ENCODE measurements at places on chromosomes 16 and 17.
A peak's percentile ranks its signal among the peaks of the same experiment; 100 is the strongest.

DNA sequence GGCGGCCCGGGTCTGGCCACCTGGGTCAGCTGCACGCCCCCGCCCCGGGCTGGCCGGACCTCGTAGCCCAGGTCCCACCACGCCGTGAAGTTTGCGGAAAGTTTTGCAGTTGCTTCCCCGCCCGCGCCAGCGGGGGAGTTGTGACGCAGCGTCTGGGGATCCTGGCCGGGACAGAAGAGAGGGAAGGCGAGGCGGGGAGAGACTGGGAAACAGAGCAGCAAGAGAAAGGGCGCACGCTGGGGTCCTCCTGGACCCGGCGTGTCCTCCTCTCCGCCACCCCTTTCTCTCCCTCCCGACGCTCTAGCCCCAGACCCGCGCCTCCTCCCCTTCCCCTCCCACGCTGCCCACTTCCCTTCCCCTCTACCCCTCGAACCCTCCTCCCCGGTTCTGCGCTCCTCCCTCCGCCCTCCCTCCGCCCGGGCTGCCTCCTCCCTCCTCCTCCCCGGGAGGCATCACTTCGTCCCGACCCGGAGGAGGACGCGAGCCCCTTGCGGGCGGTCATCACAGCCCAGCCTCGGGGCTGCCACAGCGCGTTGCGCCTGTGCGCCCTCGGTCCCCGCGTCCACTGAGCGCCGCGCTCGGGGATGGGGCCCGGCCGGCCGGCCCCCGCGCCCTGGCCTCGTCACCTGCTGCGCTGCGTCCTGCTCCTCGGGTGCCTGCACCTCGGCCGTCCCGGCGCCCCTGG, at the start of gene MRC2:
MRC2 (plus strand) TSS at position 452 of the 685 bp plus-strand sequence; CDS start at position 585, 133 bp downstream.
- DNase-seq, result peak; percentile 70

GRCh38 chr16:77744141-77744540, 21.8 kb downstream of the NUDT7 start:
- no peak for DNase-seq

DNA sequence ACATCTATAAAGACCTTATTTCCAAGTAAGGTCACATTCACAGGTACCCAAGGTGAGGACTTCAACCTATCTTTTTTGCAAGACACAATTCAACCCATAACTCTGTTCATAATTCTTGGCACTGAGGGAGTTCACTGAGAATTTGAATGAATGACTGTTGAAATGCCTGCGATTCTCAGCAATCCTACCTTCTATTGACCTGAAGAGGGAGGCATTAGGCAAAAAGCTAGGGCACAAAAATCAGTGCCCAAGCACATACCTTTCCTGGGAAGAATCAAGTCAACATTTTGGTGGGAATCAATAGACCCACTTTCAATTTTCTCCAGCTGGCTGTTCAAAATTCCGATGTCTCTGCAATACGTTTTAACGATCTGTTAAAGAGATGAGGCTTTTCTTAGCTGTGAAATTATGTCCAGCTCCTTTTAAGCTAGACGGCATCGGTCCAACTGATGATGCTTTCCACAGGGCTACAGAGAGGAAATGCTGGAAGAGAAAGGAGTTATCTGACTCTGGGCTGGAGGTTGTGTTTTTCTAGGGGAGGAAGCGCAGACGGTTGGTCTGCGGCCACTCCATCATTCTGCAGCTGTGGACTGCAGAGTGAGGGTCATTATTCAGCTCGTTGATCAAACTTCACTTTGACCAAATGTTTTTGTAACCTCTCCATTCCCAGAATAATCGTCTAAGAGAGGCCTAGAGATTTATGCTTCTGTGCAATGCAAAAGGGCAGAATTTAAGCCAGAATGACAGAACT, 25.2 kb downstream of the BCO1 start:
- DNase-seq, result no peak

- DNase-seq, result no peak
These were observed 55.4 kb upstream of the DOC2B start for GRCh38 chr17:236641-237405.

GRCh38 chr17:61503961-61504360, 51.7 kb downstream of the TBX4 start:
- DNase-seq, result no peak

- DNase-seq, result no peak
These were observed 121.8 kb upstream of the IRX5 start for GRCh38 chr16:54808890-54809289.

DNA sequence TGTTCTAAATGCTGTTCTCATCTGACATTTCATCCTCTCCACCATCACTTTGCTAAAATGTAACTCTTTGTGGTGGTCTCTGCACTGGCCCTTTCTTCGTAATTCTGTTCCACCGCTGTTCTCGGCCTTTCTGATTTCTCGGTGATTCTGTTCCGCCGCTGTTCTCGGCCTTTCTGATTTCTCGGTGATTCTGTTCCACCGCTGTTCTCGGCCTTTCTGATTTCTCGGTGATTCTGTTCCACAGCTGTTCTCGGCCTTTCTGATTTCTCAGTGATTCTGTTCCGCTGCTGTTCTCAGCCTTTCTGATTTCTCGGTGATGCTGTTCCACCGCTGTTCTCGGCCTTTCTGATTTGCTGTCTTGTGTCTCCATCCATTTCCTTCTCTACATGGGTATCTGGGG, 12.3 kb downstream of the FOXF1 start:
- DNase-seq, result no peak

GRCh38 chr16:68790130-68790761, 53.1 kb upstream of the TANGO6 start:
- peak; percentile 79 for DNase-seq

- peak; percentile 5 for DNase-seq
These were observed 215.3 kb downstream of the C16orf78 start for GRCh38 chr16:49588729-49589384.

Measured in LHCN-M2 (cell line).